NCI-H1092 (cell line): ENCODE measurements at places on chromosomes 5 and 9.

GRCh38 chr5:138515556-138516245 is 27.3 kb downstream of the ETF1 start:
- no peak for DNase-seq

DNA sequence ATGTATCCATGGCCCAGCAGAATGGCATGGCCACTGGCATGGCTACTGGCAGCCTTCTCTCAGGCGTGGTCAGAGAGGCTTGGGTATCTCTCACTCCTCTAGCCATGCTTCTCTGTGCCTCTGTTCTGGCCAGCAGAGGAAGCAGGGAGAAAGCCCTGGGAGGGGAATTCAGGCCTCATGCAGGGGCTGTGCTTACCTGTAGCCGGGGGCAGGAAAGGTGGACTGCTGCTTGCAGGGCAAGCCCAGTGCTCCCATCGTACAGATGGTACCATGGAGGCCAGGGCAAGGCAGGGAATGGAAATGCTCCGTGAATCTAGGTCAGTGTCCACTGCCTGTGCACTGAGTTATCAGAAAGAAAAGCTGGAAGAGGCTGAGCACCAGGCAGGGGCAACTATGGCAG is 2.7 kb downstream of the OR13J1 start:
- DNase-seq: no peak

DNA sequence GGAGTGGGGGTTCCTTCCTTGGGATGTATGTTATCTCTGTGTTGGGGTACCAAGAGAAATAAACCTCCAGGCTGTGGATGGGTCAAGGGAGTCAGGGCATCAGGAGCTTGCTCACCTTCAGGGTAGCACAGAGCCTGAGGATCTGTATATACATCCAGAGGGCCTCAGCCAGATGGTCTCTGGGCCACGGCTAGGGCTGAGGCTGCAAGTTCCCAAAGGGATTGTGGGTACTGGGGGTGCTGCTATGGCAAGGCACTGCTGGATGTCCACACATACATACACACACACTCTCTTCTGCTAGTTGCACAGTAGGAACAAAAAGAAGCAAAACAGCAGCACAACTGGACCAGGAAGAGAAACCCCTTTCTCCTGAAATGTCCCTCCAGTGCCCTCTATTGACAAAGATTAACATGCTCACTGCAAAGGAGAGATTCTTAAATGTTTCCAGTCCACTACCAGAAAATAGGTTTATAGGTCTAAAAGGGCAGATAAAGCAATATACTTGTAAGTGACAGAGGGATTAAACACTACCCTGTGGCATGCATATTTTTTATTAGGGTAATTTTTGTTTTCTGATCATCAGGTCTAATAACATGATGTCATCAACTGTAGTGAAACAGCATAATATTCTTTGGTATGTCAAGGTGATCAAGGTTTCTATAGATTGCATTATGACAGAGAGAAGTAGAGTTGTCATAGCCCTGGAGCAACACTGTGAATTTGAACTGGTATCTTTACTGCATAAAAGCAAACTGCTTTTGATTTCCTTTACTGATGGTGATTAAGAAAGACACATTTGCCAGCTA is 56.3 kb upstream of the KCNN2 start:
- DNase-seq: no peak

DNA sequence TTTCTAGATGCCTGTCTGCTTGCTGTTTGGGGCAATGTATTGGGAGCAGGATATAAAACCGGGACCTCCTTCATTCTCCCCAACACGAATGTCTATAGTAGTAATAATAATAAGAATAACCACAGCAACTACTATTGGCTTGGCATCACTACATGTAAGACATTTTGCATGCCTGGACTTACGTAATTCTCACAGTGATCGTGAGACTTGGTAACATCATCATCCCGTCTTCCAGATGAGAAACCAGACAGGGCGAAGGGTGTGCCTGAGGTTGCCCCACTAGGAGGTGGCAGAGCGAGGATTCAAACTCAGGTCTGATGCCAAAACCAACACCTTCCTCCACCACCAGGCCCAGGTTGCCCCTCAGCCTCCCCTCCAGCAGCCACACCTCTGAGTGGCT is 185.1 kb downstream of the RGS3 start:
- no peak for DNase-seq

GRCh38 chr5:73867345-73868335 is 241.6 kb downstream of the ARHGEF28 start:
- DNase-seq: no peak

DNA sequence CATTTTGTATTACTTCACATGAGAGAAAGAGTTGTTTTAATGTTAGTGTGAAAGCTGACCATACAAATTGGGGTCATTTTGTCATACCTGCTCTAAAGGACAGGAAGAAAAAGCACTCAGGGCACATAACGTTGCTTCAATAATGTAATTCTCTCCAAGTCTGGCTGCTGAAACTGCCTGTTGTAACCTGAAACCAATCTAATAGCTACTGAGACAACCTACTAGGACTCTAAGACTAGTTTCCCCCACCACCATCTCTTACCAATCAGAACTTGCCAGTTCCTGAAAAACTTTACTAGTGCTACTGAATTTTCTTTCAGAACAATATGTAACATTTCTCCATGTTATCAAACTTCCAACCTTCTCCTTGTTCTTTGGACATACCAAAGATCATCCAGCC is 374.7 kb downstream of the PTPRD start:
- DNase-seq: no peak

GRCh38 chr5:157744051-157745011 is 819 bp downstream of the LSM11 start:
- no peak for DNase-seq

DNA sequence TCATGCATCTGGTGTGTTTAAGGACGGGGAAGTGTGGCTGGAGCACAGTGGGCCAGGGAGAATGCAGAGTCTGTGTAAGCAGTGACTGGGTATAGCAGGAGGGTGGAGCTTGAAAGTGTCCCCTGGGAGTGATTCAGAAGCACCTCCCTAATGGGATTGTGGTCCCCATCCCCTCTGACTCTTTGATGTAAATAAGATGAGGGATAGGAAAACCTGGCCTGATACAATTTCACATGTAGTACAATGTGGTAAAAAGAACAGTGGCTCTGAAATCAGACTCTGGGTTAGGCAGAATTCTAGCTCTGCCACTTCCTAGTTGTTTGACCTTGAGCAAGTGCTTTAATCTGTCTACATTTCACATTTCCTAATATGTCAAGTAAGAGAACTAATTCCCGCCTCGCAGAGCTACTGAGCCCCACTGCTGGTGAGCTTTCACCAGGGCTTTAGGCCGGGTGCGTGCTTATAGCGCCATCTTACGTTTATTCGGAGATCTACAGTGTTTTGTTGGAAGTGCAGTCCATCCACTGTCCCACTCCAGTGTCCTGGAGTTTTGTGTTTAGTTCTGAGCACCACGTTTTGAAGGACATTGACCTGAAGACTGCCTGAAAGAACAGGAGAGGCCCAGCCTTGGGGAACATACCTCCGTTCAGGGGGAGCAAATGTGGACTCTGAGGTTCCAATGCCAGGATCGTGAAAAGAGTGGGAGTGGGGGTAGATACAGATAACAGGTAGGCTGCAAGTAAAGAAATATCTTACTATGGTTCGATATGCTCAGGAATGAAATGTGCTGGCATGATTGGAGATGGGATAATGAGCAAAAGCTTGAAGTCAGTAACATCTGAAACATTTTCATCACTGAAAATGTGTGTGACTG is 51.2 kb upstream of the TESK1 start:
- DNase-seq: peak; percentile 51

DNA sequence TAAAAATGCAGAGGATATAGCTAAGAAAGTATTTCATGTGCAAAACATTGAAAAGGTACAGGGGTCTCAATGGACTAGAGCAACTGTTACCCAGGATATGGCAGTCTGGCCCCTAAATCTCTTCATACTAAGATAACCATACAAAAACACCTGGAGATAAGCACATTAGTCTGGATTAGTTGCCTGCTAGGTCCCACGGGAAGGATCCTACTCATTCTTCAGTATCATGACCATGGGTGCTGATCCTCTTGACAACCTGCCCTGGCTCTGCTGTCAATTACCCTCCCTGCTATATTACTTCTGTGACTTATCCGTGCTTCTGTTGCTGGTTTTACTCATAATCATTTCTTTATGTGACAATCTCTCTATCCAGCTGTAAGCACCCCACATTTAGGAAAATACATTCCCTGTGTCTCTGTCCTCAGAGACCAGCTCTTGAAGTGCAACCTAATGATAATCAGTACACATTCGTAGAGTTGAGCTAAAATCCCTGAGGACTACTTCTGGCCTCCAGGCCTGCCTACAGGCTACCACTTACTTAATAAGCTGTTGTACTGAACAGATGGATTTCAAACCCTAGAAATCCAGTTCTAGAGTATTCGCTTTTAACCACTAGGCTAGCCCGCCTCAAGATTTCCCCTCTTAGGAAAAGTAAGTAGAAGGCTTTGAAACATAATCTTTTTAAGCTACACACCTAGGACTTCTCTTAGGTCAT is 190.5 kb upstream of the OR13F1 start:
- no peak for DNase-seq

DNA sequence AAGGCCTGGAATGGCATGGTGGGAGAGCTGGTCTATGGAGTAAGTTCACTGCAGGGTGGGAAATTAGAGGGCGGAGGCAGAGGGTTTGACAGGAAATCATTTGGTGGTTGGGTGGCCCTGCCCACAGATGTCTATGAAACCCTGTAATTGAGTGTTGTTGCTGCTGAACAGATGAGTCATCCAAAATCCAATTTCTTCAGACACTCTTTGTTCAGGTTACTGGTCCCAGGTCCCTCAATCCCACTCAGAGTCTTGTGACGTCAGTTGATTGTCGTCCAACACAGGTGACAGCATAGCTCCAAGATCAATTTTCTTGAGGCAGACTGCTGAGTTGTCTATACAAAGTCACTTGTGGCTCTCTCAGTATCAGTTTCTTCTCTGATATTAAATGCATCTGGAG is 208.6 kb downstream of the GRIA1 start:
- DNase-seq: no peak

DNA sequence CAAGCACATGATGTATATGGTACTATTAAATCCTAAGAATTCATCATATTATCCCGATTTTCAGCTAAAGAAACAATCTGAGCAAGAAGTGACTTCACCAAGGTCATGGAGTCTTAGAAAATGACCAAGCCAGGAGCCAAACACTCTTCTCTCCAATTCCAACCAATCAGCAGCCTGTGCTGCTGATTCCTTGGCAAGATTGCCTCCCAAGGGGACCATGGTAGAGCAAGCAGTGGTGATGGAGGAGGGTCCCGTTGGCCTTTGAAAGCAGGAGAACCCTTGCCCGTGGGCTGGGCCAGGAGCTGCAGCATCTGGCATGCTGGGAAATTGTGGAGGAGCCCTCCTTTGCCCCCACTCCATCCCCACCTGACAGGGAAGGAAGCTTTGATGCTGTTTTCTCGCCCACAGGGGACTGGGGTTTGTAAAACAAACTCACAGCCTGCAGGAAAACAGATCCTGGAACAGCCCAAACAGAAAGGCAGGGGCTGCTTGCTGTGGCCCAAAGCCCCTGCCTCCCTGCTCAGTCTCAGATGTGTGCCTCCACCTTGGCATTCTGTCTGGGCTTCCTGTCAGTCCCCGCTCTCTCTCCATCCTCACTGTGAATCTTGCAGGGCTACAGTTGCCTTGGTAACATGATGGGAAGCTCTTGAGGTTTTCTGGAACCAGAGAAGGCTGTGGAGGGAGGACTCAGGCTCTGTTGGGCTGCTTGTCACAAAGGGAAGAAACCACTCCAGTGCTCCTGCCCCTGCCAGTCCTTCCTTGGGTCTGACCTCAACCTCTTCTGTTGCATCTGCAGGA is 70.8 kb upstream of the HSPA9 start:
- no peak for DNase-seq

DNA sequence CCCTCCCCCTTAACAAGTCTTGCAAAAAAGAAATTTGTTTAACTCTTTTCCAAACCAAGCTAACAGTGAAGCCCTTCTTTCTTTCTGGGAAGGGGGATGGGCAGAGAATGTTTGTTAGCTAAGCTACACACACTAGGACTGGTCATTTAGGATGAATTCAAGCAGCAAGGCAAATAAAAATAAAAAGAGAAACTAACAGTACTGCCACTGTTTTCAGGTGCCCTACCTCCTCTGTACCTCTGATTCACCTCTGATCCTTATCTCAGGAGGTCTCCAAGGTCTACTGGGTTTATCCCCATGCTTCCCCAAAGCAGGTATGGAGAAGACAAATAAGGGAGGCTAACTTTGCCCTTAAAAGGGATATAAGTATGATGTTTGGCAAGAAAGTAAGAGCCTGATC is 52.9 kb downstream of the ELL2 start:
- no peak for DNase-seq

DNA sequence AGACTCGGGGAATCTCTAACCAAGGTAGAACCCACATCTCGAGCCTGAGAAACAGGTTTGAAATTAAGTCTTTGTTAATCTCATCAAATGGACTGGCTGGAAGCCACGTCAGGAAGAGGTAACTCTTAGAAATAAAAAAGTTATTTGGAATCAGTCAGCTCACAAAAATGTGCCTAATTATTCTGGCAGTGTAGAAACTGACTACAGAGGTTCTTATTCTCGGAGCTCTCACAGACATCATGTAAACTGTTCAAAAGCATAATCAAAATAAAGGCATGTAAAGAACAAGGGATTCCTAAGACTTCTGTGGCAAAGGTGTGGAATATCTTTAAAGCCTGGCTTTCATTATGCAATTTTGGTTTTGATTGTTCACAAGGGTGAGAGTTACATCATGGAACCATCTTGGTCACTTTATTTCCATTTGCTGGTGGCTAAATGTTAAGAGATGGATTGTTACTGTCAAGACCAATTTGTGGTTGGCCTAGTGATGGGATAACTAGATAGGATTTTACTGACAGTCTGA is 85.1 kb downstream of the OTULIN start:
- DNase-seq: no peak

- no peak for DNase-seq
Measured at GRCh38 chr5:134968055-134968454, 348 bp downstream of the CATSPER3 start.

GRCh38 chr5:78979117-78979742 is 5.9 kb downstream of the ARSB start:
- DNase-seq: no peak

GRCh38 chr5:60494144-60494543 is 205.8 kb downstream of the DEPDC1B start:
- DNase-seq: no peak

DNA sequence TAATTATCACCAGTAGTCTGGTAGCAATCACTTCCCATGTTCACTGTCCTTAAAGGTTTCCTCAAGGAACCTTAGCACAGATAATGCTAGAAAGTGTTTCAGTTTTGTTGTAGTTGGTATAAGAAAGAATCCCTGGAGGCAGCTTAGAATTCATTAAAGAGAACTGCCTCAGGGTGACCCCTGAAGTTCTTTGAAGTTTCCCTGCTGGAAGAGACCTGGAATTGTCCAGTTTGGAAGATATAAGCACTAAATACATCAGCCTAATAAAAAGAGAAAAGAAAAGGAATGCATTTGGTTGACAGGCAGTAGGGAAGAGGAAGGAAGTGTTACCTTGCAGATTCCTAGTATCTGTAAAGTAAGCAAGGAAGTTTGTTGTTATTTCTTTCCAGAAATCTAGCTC is 999.6 kb upstream of the DMAC1 start:
- no peak for DNase-seq

DNA sequence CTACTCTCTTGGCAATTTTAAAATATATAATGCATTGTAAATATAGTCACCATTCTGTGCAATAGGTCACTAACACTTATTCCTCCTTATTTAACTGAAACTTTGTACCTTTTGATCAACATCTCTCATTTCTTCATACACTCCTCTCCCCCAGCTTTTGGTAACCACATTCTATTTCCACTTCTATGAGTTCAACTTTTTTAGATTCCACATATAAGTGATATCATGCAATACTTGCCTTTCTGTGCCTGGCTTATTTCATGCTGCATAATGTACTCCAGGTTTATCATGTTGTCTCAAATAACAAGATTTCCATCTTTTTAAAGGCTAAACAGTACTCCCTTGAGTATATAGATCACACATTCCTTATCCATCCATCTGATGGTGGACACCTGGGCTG is 188.8 kb downstream of the NXNL2 start:
- no peak for DNase-seq
